ENCODE measurements at places on chromosomes 5 and 9.

DNA sequence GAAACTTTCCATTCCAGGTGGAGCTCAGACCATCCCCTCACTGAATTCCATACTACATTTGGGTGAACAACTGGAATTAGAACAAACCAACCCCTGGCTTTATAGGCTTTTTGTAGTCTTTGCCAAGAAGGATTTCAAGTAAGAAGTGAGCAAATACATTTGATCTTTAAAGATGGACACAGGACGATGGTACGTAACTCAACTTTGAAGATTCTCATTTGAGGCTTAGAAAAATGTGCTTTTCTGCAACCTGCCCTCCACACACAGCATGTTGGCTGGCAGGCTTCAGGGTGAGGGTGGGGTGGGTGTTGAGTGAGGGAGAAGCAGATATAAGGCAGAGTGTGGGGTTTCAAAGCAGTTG, 175.8 kb downstream of the DCP2 start:
- no peak for DNase-seq

GRCh38 chr5:154513669-154514084, 35.6 kb upstream of the HAND1 start:
- DNase-seq: no peak

DNA sequence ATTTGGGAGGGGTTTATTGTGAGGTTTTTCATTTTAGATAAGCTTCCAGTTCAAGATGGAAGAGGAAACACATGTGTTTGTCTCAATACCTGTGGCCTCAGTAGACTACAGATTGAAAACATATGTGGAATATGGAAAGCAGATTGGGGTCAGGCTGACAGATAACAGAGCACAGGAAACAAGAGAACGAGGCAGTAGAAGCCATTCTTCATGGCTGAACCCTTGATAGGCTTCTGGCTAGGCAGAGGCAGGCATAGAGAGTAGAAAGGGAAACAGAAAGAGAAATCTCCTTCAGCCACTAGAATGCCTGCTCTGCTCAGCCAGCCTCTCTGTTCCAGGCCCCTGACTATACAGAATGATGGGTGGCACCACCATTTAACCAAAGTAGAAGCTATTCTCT, 152.5 kb downstream of the MUSK start:
- no peak for DNase-seq

DNA sequence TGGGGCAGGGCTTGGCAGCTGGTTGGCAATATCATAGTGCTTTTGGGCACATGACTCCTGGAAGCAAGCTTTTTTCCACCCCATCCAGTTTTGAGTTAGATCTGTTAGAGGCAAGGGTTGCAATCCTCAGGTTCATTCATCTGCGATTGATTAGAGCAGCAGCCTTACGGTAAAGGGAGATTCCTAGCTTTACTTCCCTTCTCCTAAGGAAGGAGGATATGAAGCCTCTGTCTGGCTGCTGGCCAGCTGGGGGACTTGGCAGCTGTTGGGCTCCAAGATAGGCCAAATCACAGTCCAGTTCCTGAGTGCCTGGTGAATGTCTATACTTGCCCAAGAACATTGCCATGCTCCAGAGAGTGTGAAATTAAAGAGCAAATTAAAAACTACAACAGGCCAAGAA, 113.4 kb upstream of the CCNH start:
- no peak for DNase-seq

All from activated T-helper 9 cell treated with anti-CD3 and anti-CD28 coated beads, Interleukin-2, amount 50 U/mL, for 16 hours (primary cell).